ENCODE measurements at places on chromosomes 16 and 17.

DNA sequence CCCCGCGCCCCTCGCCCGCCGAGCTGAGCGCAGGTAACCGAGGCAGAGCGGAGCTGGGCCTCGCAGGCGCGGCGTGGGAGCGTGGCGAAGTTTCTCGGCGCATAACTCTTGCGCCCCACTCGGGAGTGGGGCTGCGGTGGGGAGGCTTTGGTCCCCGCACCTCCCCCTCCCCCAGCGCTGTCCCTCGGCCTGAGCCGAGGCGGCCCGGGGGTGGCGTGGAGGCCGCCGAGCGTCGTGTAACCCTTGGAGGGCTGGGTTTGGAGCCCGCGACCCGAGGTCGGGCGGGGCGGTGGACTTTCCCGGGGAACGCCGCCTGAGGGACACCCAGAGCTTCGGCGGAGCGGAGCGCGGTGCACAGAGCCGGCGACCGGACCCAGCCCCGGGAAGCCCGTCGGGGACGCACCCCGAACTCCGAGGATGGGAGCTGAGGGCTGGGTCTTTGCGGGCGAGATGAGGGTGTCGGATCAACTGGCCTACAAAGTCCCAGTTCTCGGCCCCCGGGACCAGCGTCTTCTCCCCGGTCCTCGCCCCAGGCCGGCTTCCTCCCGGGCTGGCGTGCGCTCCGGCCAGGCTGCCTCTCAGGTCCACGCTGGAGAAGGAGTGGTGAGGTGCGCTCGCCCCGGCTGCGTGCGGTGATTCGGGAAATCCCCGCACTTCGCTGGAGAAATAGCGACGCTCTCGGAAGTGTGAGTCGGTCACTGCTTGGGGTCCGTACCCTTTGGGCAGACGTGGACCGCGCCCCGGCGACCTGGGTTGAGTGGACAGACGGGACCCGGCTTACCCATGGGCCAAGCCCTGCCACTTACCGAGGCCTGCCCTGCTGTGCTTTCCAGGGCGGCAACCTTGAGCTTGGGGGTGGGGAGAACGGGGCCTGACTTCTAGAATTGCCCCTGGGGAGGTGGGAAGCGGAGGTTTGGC, 168.4 kb downstream of the RAB11FIP4 start:
- no peak for DNase-seq

DNA sequence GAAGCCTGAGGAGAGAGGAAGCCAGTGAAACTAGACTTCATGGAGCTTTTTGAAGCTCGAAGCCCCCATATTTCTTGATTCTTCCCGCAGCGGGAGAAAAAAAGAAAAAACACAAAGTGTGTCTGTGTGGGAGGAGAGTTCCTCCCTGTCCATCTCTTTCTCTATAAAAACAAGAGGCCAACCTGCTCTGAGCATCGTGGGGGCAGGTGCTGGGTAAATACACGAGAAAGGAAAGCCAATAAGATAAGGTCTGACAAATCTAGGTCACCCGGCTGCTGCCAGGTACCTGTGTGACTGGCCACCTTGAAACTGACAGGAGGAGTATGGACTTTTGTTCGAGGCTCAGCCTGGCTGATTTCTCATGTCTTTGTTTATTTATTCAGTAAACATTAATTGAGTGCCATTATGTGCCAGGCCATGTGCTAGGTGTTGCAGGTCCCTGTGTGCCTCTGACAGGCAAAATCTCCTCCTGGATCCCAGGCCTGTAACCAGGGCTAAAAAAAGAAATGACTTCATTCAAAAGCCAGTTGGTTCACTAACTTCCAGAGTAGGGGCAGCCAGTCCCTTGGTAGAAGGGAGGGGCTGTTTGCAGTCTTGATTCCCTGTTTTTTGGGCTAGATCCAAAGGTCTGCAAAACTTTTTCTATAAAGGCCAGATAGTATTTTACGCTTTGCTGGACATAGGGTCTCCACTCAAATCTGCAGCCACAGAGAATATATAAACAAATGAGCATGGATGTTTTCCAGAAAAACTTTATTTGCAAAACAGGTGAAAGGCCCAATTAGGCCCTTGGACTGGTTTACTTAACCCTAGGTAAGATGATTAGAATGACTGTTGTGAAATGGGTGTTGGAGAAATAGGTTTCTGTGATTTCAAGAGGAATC, 35.6 kb downstream of the YPEL2 start:
- DNase-seq, result no peak

DNA sequence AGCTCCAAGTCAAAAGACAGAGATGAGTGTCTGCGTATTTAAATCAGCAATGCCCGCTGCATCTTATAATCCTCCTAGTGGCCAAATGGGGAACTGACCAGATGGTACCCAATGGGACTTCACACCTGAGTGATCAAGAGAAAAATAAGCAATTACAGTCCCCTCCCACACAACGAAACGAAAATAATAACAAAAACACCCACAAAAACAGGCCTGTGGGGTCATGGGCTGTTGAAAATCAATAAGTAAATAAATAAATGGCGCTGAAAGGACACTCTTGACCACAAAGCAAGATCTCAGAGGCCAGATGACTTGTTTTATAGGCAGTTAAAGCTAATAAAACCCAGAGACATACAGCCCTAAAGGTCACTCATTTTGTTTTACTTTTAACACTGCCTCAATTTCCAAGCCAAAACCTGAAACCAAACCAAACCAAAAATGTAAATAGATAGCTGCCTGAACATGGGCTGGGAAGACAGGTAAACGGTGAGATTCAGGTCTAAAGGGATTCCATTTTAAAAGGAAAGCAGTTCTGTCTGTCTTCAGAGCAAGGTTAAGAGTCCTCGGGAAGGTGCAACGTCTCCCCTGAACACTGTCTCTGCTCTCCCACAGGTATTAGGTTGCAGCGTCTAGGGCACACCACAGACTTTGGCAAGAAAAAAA, 1.3 kb downstream of the ZNF821 start:
- DNase-seq, result no peak

GRCh38 chr17:76547183-76547641, 7.4 kb downstream of the PRCD start:
- no peak for DNase-seq

GRCh38 chr16:67731753-67732095, 12.6 kb upstream of the GFOD2 start:
- no peak for DNase-seq

- no peak for DNase-seq
These were observed 214.0 kb upstream of the CDH13 start for GRCh38 chr16:82412770-82413169.

GRCh38 chr17:58516644-58517377, 2.4 kb upstream of the MTMR4 start:
- DNase-seq, result no peak

DNA sequence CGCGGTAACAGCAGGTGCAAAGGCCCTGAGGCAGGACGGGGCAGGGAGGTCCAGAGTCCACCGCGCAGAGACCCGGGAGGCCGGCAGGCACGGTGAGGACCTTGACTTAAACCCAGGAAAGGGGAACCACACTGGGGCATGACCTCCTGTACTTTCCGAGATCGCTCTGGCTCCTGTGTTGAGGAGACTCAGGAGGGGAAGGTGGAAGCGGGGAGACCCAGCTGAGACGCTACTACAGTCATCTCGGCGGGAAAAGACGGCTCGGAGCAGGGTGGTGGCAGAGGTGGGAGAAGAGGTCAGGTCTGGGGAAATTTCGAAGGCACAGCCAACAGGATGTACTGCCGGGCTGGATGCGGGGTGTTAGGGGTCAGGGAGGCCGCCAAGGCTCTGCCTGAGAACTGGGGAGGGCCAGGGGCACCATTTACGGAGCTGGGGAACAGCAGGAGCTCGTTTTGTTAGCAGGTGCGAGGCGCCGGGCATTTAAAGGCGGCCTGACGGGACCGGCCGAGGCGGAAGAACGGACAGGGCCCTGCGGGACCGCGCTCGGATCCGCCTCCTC, 22.3 kb downstream of the NPTX1 start:
- DNase-seq, result no peak

DNA sequence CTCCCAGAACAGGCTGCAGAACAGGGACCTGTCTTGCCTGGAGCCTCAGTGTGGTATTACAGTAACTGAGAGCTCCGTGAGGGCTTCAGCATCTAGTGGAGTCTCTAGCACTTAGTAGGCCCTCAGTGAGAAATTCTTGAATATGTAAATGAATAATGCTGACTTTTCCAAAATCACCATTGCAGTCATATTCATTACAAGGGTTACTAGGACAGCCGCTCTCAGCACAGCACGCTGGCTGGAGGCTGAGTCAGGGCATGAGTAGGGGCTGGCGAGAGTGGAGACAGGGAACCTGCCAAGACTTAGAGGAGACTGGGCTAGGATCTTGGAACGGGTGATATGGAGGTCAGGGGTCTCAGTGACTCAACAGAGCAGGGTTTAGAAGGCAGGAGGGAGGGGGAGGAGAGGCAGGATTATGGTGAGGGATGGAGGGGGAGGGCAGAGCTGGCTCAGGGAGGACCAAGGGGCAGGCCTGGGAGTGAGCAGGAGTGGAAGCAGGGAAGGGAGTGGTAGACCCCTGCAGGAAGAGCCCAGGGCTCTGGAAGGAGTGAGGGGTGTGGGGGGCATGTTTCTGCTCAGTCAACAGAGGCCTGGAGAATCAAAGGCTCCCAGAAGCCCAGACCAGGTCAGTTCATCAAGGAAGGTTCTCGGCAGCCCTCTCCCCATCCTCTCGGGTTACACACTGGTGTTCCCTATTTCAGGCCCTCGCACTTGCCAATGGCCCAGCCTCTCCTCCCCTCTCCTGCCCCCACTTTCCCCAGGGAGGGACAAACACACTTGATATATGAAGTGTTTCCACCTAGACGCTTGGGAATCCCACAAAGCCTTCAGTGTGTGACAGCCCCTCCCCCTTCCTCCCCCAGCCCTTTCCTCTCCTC, 42.3 kb downstream of the FZD2 start:
- DNase-seq, result no peak

DNA sequence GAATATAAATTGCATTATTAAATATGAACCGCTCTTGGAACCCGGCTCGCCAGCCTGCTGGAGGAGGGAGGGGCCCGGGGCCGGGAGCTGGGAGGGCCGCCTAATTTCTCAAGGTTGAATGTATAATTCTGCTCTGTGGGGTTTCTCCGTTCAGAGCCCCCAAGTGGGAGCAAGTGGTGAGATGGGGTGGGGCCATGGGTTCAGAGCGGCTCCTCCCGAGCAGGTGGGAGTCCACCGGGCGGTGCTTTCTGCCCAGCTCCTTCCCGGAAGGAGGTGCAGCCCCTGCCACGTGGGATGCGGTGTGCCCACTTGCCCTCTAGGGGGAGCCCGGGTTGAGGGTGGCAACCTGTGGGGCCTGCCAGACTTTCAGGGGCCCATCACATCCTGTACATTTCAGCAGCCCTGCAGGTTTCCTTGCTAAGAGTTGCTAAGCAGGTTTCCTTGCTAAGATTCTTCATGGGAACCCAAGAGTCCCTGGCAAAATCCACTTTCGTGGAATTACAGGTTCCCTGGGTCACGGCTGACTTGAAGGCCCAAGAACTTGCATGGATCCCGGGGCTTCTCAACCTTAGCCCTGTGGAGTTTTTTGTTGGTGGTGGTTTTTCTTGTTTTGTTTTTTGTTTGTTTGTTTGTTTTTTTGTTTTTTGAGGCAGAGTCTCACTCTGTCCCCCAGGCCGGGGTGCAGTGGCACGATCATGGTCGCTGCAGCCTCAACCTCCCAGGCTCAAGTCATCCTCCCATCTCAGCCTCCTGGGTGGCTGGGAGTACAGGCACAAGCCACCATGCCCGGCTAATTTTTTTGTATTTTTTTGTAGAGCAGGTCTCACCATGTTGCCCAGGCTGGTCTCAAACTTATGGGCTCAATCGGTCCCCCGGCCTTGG, 196.7 kb upstream of the GSE1 start:
- peak; percentile 47 for DNase-seq

- no peak for DNase-seq
These were observed 528 bp downstream of the ITFG1 start for GRCh38 chr16:47460359-47460710.

GRCh38 chr17:80750263-80750662, 205.6 kb downstream of the RPTOR start:
- no peak for DNase-seq

DNA sequence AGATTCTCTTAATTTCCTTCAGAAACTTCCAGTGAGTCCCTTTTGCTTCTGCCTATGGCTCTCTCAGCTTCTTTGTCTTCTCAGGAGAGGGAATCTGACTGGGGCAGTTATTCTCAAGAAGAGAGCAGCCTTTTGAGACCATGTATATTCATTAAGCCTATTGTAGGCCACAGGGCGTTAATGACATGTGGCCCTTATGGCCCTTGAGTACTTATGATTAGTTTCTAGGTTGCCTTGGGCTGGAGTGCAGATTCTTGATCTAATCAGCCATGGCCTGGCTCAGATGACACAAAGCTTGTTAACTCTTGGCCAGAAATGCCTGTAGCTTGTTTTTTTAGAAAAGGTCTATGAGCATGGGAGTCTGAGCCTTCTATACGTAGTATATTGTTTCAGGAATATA, 17.4 kb downstream of the MFSD11 start:
- no peak for DNase-seq

DNA sequence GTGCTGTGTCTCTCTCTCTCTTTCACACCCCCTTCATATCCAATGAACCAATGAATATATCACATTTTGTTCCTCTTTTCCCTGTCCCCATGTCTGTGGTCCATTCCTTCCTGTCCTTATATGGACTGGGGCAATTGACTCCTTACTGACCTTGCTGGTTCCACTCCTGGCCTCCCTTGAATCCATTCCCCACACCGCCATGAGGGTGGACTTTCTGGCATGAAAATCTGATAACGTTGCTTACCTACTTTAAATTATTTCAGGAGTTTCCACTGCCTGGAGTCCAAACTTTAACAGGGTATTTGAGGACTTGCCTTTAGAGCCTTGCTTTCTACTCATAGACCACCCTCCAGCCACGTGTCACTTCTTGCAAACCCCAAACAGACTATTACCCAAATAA, 12.1 kb upstream of the ARHGAP17 start:
- no peak for DNase-seq

DNA sequence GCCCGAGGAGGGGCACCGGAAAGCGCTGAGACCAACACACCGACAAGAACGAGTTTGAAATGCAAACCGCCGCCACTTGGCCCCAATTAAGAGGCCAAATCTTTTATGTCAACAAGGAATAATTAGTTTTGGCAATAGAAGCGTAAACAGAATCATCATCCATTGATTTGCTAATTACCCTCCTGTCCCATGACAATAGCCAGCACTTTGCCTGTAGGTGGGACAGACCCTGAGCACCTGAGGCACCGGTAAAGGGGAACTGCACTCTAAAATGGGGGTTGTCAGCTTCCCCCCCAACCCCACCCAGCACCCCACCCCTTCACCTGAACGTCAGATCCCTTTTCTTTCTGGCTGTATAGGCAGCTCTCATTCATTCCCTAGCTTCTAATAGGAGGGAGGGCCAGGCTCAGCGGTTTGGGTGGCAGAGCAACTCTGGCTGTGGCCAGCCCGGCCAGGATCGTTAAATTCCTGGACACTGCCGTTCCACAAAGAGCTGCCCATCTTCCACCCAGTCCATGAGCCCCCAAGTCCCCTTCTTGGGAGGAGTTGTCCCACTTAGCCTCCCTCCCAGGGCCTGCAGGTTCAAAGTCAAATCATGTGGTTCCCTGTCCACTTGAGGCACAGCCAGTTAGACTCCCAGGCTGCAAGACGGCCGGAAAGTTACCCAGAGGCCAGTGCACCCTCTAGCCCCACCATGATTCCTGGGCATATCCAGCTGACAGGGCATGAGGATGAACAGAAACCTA, 45.8 kb downstream of the WNT3 start:
- no peak for DNase-seq

DNA sequence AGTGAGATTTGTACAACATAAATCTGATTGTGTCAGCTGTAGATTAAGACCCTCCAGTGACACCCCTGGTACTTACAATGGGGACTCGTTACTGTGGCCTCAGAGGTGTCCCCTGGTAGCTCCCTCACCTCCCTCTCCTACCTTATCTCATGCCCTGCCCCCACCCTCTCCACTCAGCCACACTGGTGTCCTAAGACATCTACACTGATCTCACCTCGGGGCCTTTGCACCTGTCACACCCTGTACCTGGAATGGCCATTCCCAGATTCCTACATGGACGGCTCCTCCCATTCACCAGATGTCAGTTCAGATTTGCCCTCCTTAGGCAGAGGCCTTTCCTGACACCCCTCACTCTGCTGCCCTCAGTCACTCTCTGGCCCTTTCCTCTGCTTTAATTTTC, 319.3 kb downstream of the CPPED1 start:
- no peak for DNase-seq

Data from GM18507 (cell line).